GM12864 (cell line): ENCODE measurements at places on chromosomes 3 and 15.

GRCh38 chr15:32852771-32853170, 135.0 kb downstream of the GREM1 start:
- DNase-seq = no peak

DNA sequence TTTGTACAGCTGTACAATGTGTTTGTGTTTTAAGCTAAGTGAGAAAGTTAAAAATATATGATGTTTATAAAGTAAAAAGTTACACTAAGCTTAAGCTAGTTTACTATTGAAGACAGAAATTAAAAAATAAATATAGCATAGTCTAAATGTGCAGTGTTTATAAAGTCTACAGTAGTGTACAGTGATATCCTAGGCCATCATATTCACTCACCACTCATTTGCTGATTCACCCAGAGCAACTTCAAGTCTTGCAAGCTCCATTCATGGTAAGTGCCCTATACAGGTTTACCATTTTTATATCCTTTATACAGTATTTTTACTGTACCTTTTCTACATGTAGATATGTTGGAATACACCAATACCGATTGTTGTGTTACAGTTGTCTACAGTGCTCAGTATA, 553.2 kb upstream of the TBL1XR1 start:
- no peak for DNase-seq

DNA sequence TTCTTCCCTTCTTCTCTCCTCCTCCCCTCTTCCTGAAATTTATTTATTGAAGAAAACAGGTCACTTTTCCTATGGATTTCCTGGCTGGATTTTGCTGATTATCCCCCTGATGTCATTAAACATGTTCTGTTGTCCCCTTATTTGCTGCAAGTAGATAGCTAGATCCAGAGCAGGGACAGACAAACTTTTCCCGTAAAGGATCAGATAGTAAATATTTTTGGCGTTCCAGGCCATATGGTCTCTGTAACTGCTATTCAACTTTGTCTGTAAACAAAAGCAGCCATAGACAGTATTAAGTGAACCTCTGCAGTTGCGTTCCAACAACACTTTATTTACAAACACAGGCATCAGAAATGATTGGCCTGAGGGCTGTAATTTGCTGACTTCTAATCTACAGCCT, 241.3 kb downstream of the NEK10 start:
- no peak for DNase-seq

GRCh38 chr15:46589088-46589487, 954.3 kb downstream of the SQOR start:
- DNase-seq = no peak
